ENCODE measurements at places on chromosomes 12 and 14.

DNA sequence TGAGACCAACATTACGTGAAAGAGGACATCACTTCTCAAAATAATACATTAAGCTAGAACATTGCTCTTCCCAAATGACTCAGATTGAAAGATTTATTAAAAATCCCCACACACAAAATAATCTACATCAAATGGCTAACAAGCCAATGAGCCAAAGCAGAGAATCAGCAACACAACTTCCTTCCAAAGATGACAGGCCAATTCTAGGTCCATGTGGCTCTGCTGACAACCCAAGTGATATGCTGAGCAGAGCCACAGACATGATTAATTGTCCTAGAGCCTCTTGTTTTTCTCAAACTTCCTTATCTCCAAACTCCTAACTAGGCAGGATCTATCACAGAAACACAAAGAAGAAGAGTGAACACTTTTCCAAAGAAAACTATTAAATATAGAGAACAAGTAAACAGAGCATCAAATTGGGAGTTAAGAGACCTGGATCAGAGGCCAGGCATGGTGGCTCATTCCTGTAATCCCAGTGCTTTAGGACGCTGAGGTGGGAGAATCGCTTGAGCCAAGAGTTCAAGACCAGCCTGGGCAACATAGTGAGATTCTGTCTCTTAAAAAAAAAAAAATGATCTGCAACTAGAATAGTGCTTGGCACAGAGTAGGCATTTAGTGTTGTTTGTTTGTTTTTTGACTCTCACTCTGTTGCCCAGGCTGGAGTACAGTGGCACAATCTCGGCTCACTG is 38.5 kb downstream of the SENP1 start:
- DNase-seq: no peak

DNA sequence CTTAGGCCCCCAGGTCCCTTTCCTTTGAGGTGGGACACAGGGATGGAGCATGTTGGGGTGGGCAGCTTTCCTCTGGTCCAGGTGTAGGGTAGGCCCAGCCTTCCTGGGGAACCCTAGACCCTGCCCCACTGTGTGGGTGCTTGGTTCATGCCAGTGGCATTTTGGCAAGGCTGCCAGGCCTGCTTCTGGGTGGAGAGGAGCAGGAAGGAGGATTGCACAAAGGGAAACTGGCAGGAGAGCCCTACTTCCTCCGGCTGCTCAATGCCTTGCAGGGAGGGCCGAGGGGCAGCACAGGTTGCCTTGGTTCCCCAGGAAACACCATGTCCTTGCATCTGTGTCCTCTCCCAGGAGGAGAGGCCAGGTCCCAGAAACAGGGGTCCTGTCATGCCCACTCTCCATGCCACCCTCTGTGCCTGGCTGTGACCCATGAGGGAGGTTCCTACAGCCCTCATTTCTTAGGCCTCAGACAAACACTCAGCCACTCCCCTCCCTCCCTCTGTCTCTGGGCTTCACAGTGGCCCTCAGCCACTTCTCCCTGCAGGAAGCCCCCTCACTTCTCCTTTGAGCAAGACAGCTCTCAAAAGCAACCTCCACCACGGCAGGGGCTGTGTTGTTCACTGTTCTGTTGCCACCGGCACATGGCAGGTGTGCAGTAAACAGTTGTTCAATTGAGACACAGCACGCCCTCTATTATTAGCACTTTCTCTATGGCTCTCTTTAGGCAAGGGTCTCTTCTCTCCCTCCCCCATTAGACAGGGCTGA is 6.8 kb upstream of the KRT80 start:
- peak; percentile 19 for DNase-seq

DNA sequence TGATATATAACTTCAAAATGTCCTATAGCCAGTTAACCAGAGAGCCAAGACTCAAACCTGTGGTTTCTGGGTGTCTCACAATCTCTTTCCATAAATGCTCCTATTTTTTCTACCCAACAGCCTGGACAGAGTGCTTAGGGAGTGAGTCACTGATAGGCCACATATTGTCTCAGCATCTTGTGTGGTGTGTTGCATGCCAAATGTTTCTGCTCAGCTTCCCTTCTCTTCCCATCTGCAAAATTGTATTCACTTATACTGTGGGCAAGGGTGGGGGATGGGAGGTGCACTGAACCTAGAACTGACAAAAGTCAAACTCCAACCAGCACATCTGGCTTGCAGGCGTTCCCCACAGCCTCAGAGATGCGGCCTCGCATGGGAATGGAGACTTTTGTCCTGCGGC is 123.3 kb downstream of the KCNA5 start:
- DNase-seq: no peak

DNA sequence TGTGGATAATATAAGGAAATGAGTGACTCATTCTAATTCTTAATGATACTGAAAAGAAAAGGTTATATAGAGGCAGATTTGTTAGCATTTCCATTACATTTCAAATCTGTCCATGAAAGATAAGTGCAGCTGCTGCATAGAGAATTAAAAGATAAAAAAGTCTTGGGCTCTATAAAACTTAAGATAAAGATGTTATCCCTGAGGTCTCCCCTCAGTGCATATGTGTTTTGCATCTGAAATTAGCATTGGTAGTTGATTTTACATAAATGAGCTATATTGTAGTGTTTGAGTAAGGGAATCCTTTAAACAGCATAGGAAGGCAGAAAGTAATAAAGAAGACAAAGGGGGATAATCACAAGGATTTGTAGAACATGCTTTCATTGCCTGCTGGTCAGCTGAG is 206.2 kb downstream of the FSCB start:
- DNase-seq: no peak

- DNase-seq: no peak
Observed at GRCh38 chr12:122318607-122319605, 52.6 kb upstream of the VPS33A start.

DNA sequence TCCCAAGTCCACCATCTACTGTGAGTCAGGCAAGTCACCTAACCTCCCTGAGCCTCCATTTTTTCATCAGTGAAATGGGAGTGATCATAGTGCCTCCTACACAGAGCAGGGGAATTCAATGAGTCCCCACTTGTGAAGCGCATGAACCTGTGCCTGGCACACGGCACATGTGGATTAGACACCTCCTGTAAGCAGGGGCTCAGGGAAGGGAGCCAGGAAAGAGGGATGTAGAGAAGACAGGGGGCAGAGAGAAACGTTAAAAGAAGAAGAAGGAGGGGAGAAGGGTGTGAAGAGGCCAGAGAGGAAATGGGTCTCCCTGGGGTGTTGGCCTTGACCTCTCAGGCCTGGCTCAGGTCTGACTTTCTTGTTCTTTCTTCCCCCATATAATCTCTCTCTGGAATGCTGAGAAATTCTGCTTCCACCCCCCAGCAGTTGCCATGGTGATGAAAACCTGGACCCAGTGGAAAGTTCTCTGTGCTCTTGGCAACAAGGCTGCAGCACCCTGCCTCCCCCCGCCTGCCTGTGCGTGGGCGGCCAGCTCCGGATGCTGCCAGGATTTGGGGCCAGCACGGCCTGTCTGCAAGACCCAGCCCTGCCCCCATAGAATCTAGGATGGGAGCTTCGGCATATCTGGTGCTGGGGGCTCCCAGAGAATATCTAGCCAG is 94.5 kb downstream of the CALM1 start:
- DNase-seq: no peak

DNA sequence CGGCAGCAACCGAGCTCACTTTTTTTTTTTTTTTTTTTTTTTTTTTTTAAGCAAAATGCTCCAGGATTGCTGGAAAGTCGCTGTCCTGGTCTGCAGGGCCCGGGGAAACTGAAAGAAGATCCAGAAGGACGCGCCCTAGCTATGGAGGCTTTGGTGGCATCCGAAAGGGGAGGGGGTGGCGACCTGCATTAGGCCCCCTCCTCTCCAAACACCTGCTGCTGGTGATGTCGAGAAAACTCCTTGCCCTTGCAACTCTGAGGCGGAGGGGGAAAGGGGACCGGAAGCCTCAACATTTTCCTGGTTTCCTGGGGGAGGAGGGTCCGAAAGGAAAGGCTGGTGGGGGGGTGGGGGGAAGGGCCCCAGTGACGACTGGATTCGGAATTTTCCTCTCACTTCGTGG is 421.1 kb downstream of the VRK1 start:
- DNase-seq: no peak

GRCh38 chr14:20956376-20956976 is 1.2 kb downstream of the RNASE2 start:
- no peak for DNase-seq

DNA sequence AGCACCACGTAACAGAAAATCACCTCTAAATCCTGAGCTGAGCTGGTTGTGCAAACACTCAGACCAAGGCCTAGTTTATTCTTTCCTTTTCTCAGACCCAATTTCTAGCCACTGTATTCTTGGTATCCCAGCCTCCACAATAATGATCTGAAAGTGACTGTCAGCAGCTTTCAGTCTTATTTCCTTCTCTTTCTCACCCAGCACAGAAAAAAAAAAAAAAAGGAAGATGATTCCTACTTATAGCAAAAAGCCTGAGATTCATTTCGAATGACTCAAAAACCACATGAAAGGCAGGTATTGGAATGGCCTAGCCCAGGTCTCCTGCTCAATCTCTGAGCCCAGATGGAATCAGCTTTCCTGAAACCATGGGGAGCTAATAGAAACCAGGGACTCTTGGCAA is 298.6 kb upstream of the PPFIA2 start:
- no peak for DNase-seq

- no peak for DNase-seq
Observed at GRCh38 chr14:86414146-86414545, 884.2 kb downstream of the FLRT2 start.

DNA sequence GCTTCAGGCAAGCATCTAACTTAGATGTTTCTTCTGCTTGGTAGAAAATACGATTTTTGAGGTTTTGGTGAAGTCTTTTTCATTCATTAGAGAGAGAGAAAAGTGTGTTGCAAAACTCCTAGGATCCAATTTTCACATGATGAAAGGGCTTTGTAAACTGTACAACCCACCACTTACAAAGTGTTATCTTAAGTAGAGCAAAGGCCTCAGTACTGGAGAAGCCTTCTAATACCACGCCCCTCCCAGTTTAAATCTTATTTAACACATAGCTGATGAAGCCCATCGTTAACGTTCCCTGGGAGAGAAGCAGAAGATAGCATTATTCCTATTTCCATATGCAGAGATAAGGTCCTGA is 869 bp downstream of the APOLD1 start:
- DNase-seq: no peak

GRCh38 chr12:25119020-25119419 is 75.9 kb downstream of the DNAI7 start:
- DNase-seq: no peak

DNA sequence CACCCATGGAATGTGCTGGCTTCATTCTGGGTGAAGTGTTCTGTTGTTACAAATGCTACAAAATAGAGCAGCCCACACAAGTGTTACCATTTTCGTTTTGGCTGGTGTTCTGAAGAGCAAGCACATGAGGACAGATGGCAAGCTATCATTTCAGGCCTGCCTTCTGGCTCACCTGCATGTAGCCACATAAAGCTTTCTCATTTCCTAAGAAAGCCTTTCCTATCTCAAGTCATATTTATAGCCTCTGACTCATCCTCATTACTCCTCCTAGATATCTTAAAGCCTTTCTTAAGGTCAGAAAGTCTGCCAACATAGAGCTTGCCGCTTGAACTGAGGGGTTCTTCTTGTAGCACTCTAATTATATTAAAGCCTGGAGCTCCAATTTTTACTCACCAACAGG is 89.0 kb downstream of the PTPRR start:
- no peak for DNase-seq

DNA sequence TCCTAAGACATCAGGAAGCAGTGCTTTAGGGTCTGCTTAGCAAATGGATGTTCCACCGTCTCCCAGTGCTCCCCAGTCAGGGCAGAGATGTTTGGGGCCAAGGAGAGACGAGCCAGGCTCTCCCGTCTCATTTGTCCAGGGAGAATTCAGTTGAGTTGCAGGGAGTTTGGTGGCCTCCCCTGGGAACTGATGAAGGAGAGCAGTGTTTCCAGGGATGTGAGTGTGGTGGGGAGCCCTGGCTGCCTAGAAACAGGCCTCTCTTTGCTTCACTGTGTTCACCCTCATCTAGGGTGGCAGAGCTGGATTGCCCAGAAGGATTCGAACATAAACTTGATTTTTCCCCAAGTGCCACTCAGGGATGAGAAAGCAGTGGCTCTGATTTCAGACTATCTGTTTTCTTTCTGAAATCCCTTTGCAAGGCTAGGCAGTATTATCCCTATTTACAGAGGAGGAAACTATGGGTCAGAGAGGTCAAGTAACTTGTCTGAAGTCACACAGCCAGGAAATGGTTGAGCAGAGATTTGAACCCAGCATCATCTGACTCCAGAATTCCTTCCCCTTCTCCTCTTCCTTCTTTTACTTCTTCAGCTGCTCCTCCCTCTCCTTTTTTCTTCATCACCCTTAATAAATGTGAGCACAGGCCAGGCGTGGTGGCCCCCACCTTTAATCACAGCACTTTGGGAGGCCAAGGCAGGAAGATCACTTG is 6.6 kb downstream of the TPCN1 start:
- no peak for DNase-seq

DNA sequence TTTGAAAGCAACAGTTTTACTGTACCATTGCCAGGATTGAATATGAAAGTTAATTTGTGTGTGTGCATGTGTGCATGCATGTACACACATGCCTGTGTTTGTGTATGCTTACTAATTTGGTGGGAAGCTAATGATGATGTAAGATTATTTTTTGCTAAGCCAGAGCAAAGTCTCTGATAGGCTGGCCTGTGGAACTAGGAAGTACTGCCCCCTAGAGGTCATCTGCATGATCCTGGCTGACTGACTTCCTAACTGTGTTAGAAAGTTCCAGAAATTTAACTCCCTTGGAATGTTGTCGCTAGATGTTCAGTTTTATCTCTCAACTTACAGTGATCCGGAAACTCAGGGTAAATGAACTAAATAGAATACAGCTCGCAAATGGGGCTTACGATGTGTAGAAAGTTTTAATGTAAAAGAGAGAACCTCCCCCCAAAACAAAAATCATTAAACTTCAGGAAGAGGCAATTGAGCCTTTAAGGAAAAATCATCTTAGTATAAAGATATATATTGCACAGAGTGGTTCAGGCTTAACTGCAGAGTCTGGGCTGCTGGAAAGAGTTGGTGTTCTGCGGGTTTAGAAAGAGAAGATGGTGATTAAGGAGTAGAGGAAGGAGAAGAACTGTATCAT is 34.3 kb upstream of the SLC38A1 start:
- no peak for DNase-seq

GRCh38 chr14:60204104-60204842 is 39.1 kb upstream of the DHRS7 start:
- no peak for DNase-seq
